Activated naive CD8-positive, alpha-beta T cell treated with anti-CD3 and anti-CD28 coated beads, Interleukin-2, amount 50 U/mL, for 24 hours (primary cell): ENCODE measurements at places on chromosomes 12 and 14.

DNA sequence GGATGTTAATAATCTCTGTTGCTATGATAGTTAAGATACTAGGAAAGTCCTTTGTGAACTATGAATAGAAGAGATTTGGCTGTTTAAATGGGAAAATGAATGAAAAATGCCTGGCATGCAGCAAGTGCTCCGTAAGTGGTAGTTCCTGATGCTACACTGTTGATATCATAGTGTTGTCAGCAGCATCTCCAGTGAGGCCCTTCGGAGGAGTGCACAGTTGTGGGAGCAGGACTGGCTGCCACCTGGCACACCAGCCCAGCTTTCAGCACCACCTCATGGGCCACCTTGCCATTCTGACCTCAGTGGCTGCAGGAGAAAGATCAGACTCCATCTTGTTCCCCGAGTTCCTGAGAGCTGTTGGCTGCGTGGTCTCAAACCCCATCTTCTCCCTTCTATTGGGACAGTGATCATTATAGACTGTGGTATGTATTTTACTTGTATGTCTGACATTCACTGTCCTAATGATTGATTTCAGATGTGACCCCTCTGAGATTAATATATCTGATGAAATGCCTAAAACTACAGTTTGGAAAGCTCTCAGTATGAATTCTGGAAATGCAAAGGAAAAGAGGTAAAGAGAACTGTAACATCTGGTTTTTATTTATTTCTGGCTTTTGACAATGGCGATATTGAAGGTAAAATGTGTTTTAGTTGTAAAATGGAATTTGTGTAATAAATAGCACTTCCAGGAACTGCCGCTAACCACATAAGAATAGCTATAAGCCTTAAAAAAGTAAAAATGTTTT lies 80.9 kb downstream of the SLC4A8 start:
- no peaks in the 10 kb centered on the region for H3K4me1 ChIP-seq
- no peaks in the 10 kb centered on the region for H3K27me3 ChIP-seq
- no peak for DNase-seq
- H3K4me3 ChIP-seq, result no peak overlapping the region

DNA sequence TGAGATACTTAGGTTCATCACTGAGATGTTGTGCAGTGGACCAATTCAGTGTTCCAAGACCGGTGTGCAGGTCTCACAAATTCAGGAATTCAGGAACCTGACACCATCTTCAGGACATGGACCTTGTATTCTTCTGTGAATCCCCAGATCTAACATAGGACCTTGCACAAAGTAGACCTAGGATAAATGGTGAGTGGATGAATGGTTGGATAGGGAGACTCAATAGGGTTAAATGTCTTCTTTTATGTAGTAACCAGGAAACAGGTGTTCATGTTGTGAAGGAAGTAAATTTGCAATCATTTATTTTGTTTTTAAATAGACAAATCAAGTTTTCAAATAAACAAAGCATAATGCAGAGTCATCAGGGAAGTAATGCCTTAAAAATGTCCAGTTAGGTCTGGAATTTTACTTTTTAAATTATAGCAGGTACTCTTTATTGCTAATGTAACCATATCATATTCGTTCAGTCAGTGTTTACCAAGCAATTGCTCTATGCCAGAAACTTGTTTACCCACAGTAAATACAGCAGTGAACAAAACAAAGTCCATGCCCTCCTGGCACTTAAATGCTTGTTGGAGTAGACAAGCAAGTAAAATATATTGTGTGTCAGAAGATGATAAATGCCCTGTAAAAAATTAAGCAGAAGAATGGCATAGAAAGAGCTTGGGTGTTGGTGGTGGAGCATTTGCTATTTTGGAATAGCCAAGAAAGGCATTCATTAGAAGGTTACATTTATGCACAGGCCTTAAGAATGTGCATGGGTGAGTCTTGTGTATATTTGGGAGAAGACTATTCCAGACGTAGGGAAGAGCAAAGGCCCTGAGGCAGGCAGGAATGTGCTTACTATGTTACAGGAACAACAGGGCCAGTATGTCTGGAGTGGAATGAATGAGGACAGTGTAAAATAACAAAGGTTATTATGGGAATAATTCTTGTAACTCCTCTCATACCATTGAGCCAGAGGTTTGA lies 26.3 kb downstream of the RXYLT1 start:
- peaks cover 5% of the 10 kb centered on the region for H3K36me3 ChIP-seq
- no peak overlapping the region for H3K4me3 ChIP-seq
- H3K27ac ChIP-seq, result no peak overlapping the region
- peaks cover 5% of the 10 kb centered on the region for H3K4me1 ChIP-seq

GRCh38 chr14:29857551-29857950 lies 70.1 kb downstream of the PRKD1 start:
- H3K4me1 ChIP-seq, result peaks cover 2% of the 10 kb centered on the region
- no peaks in the 10 kb centered on the region for H3K27me3 ChIP-seq
- H3K27ac ChIP-seq, result no peak overlapping the region
- no peak for DNase-seq
- no peak overlapping the region for H3K4me3 ChIP-seq

DNA sequence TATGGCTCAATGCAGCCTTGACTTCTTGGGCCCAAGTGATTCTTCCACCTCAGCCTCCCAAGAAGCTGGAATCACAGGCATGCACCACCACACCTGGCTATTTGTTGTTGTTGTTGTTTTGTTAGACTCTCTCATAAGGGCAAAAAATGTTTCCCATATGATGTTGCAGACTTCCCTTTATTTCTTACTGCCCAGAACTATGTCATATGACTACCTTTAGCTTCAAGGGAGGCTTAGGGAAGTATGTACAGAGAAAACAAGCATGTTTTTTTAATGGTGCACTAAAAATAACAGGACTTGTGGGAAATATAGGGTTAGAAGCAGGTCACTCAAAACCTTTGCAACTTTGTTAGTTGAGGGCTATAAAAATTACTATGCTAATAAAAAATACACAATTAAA lies 4.3 kb upstream of the GPR19 start:
- H3K4me3 ChIP-seq, result no peak overlapping the region
- peaks cover 58% of the 10 kb centered on the region for H3K4me1 ChIP-seq
- DNase-seq, result no peak
- no peak overlapping the region for H3K27ac ChIP-seq
- H3K36me3 ChIP-seq, result peaks cover 2% of the 10 kb centered on the region

DNA sequence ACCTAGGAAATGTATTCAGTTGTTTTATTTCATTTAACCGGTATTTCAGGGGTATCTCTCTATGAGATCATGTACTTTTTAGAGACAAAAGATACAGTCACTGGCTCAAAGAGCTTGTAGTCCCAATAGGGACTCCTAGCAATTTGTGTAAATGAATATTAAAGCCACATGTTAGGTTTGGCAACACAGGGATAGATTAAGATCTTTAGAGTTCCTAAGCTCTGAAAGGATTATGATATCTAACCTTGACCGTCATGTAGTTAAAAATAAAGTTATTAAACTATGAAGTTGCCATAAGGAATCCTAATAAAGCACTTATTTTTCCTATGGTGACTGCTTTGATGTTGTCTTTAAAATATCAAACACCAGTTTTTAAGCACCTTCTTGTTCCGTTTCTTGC lies 100.4 kb upstream of the FGD4 start:
- H3K4me1 ChIP-seq, result no peaks in the 10 kb centered on the region
- no peak overlapping the region for H3K27ac ChIP-seq
- no peak for DNase-seq

DNA sequence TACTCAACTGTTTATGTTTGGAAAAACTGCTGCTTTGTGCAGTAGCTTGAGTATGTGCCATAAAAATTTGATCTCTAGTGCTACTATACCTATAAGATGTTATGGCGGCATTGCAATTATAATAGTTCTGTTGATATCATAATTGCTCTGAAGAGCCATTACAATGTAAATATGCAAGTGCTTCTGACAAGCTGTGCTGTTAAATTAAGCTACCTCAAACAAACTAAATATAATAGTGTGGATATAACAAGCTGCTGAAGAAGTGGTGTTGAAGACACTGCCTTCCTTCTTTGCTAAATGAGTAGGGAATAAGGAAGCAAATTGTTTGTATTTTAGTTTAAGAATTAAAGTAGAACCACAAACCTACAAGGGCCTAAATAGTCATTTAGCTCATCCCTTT lies 301.0 kb upstream of the MIS18BP1 start:
- H3K27me3 ChIP-seq, result no peaks in the 10 kb centered on the region
- no peaks in the 10 kb centered on the region for H3K36me3 ChIP-seq
- DNase-seq, result no peak
- no peak overlapping the region for H3K4me3 ChIP-seq
- H3K4me1 ChIP-seq, result no peaks in the 10 kb centered on the region

GRCh38 chr14:93655078-93655750 lies 133.1 kb downstream of the PRIMA1 start:
- no peak overlapping the region for H3K4me3 ChIP-seq
- no peaks in the 10 kb centered on the region for H3K4me1 ChIP-seq
- DNase-seq, result peak; percentile 2
- no peaks in the 10 kb centered on the region for H3K36me3 ChIP-seq
- no peak overlapping the region for H3K27ac ChIP-seq
